ENCODE measurements at places on chromosomes 5 and 9. TPM values are rescaled to one million over a fixed set of nuclear protein-coding genes. Genes with fewer than 3 reads are reported as not detected.

PCDHA6 gene
- total RNA-seq, result 0.49 TPM

GRCh38 chr5:15687401-15687800 is 187.4 kb downstream of the FBXL7 start:
- no peaks in the 10 kb centered on the region for H3K27me3 ChIP-seq
- no peaks in the 10 kb centered on the region for H3K4me1 ChIP-seq
- H3K36me3 ChIP-seq, result no peaks in the 10 kb centered on the region
- no peak for DNase-seq

LIFR gene
- 78.9 TPM for total RNA-seq

DNA sequence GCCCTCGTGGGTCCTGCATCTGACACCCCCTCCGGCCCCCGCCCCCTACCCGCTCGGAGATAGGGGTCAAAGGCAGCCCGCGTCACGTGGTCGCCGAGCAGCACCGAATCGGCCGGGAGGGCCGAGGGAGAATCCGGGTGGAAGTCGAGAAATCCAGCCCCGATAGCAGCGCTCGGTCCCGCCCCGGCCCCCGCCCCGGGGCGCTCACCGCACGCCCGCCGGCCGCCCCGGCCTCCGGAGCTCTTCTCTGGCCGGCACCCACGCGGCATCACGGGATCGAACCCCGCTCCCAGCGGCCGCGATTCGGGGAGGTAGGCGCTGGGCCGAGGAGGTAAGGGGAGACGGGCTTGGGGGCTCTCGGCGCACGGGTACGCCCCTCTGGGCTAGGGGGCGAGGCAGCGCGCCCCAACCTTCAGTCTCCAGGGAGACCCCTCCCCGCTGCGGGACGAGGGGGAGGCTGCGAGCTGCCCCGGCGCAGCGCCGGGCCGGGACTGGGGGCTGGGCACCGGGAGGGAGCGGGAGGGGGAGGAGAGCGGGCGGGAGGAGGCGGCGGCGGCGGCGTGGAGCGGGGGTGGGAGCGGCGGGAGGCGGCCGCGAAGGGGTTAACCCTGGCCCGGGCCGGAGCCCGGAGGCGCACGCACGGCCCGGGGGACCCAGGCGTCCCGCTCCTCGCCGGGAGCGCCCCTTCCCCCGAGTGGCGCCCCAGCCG is 22.1 kb upstream of the NDST1 start:
- H3K36me3 ChIP-seq, result no peaks in the 10 kb centered on the region
- H3K27ac ChIP-seq, result peak overlapping the region; percentile 98
- H3K4me3 ChIP-seq, result peak overlapping the region; percentile 98
- peak; percentile 85 for DNase-seq
- H3K27me3 ChIP-seq, result no peaks in the 10 kb centered on the region
- no peaks in the 10 kb centered on the region for H3K4me1 ChIP-seq

- peaks cover 8% of the 10 kb centered on the region for H3K36me3 ChIP-seq
- H3K27ac ChIP-seq, result no peak overlapping the region
- H3K27me3 ChIP-seq, result no peaks in the 10 kb centered on the region
- no peak for DNase-seq
Measured at GRCh38 chr9:127316586-127317323, 52.2 kb downstream of the GARNL3 start.

PTGER4 gene
- total RNA-seq, result 73.1 TPM

DNA sequence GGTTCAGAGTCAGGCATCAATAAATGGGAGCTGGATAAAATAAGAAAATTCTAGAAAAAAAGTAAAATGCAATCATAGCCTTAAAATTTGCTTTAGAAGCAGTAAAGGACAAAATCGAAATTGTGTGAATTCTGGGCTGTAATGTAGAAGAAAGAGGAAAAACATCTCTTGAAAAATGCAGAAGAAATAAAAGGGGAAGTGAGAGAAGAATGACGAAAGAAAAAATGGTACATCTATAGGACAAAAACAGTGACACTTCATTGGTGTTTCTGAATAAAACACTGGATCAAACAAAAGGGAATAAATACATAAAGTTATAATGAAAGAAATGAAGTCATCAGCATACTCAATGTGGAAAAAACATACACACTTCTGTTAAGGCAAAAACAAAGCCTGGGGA is 642.3 kb downstream of the ACTL7B start:
- H3K27ac ChIP-seq, result no peak overlapping the region
- H3K4me3 ChIP-seq, result no peak overlapping the region
- no peak for DNase-seq
- H3K36me3 ChIP-seq, result no peaks in the 10 kb centered on the region

DNA sequence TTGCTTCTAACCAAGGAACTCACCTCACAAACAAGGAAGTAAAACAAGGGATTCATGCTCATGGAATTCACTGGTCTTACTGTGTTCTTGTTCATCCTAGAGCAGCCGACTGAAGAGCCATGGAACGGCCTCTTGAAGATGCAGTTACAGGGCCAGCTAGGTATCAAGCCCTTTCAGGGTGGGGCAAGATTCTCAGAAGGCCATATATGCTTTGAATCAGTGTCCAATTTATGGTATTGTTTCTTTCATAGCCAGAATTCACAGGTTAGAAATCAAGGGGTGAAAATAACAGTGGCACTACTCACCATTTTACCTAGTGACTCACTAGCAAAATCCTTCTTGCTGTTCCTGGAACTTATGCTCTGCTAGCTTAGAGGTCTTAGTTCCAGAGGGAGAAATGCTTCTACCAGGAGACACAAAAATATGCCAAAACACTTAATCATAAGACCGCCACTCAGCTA is 159.5 kb upstream of the CDH10 start:
- H3K4me3 ChIP-seq, result no peak overlapping the region
- H3K36me3 ChIP-seq, result no peaks in the 10 kb centered on the region
- H3K4me1 ChIP-seq, result no peaks in the 10 kb centered on the region
- H3K27ac ChIP-seq, result no peak overlapping the region
- no peaks in the 10 kb centered on the region for H3K27me3 ChIP-seq

CDX1 gene
- total RNA-seq, result 1.4 TPM

DNA sequence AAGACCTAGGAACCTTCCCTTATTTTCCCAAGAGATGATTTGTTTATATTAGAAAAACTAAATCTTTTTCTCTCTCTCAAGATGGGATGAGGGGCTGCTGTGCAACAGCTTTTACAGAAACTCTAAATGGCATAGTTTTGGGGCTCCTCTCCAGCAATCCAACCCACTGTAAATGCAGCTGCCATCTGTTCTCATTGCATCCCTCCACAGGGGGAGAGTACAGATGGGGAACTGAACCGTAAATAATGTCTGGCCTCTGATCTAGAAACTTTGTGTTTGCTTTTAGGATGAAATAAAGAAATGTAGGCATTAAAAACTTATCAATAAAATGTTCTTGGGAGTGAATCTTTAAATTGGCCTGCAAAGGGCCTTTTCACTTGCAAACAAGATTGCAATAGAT is 291.4 kb downstream of the MCTP1 start:
- no peak overlapping the region for H3K27ac ChIP-seq
- no peaks in the 10 kb centered on the region for H3K36me3 ChIP-seq
- no peaks in the 10 kb centered on the region for H3K4me1 ChIP-seq
- H3K4me3 ChIP-seq, result no peak overlapping the region
- H3K27me3 ChIP-seq, result no peaks in the 10 kb centered on the region

PLAC8L1 gene
- total RNA-seq, result not detected

DNA sequence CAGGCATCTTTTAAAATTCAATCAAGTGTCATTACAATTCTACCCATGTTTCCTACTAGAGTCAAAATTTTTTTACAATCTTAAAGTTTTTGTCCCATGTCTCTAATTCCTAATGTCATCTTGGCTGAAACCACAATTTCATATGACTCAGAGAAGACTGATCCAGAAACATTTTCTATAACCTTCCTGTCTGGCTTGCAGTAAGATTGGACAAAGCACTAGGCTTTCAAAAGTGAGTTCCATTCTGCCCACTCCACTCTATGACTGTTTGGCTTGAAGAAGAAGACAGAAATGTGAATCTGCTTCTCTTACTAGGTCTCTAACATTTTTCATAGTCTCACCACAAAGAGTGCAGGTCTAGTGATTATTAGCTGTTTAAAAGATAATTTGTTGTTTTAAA is 88.8 kb downstream of the NR3C1 start:
- no peaks in the 10 kb centered on the region for H3K36me3 ChIP-seq
- H3K27ac ChIP-seq, result no peak overlapping the region
- peaks cover 17% of the 10 kb centered on the region for H3K4me1 ChIP-seq
- H3K27me3 ChIP-seq, result no peaks in the 10 kb centered on the region
- H3K4me3 ChIP-seq, result no peak overlapping the region

DNA sequence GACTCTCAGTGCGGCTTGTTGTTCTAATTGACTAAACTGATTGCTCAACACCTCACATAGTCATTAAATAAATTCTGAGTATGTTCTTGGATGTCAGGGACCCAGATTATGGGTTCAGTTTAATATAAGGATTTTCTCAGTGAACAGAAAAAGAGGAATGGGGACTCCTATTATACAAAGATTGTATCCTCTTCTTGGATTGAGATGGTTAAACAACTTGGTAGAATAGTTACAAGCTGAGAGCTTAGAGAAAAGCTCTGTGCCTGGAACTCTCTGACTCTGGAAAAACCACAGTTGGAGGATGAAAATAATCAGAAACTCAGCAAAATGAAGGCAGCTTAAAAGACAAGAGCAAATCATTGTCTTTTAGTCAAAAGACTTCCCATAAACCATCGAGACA is 30.5 kb downstream of the ANKRA2 start:
- H3K4me1 ChIP-seq, result no peaks in the 10 kb centered on the region
- H3K27me3 ChIP-seq, result no peaks in the 10 kb centered on the region
- H3K4me3 ChIP-seq, result no peak overlapping the region
- H3K36me3 ChIP-seq, result no peaks in the 10 kb centered on the region
- H3K27ac ChIP-seq, result no peak overlapping the region
- DNase-seq, result no peak

GRCh38 chr9:126296687-126297086 is 29.9 kb upstream of the MVB12B start:
- H3K36me3 ChIP-seq, result no peaks in the 10 kb centered on the region
- no peak for DNase-seq
- no peaks in the 10 kb centered on the region for H3K27me3 ChIP-seq
- no peak overlapping the region for H3K27ac ChIP-seq
- no peaks in the 10 kb centered on the region for H3K4me1 ChIP-seq

DNA sequence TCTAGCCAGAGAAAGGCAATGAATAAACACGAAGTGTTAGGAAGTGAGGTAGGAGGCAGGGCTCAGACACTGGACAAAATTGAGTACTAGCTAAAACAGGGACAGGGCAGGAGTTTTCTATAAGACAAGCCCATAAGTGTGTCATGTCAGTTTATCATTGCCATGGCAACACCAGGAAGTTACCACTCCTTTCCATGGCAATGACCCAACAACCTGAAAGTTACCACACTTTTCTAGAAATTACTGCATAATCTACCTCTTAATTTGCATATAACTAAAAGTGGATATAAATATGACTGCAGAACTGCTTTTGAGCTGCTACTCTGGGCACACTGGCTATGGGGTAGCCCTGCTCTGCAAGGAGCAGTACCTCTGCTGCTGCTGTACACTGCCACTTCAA is 442.5 kb upstream of the COX7C start:
- no peaks in the 10 kb centered on the region for H3K36me3 ChIP-seq
- H3K4me1 ChIP-seq, result peaks cover 38% of the 10 kb centered on the region

DNA sequence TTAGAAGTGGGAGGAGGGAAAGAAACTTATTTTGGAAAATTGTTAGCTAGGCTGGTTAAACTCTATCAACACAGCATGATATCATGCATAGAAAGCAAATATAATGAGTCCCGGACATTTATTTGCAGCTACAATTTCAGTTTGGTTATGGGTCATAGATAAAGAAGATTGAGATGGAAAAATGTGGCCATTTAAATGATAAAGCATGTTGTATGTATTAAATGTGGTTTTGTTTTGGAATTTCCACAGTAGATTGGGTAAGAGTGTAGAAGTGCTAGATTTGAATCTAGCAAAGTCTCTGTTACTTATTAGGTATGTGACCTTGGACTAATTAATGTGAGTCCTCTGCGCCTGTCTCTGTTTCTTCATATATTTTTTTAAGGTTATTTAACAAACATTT is 217.4 kb downstream of the KDM4C start:
- H3K4me1 ChIP-seq, result no peaks in the 10 kb centered on the region
- no peak overlapping the region for H3K27ac ChIP-seq
- no peaks in the 10 kb centered on the region for H3K27me3 ChIP-seq
- H3K4me3 ChIP-seq, result no peak overlapping the region
- no peaks in the 10 kb centered on the region for H3K36me3 ChIP-seq

GRCh38 chr5:158553962-158554336 is 545.8 kb downstream of the EBF1 start:
- no peak for DNase-seq
- no peaks in the 10 kb centered on the region for H3K4me1 ChIP-seq

SLC36A2 gene
- total RNA-seq, result not detected

DNA sequence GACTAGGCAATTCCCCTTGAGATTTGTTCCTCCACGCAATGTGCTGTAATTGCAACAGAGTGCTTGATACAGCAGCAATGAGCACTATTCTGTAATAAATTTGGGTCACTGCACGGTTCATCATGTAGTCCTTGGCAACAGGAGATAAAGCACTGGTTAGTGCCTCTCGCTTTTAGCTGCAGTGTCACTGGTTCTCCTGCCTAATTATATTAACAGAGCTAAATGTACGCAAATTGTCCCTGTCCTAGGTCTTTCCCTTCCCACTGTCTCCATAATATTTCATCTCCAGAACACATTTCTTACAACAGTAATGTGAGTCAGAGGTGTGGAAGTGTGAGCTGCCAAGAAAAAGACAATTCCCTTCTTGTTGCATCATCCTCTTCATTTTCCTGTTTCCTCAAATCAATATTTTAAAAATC is 553.1 kb downstream of the ZNF608 start:
- H3K36me3 ChIP-seq, result no peaks in the 10 kb centered on the region
- H3K4me1 ChIP-seq, result no peaks in the 10 kb centered on the region
- no peaks in the 10 kb centered on the region for H3K27me3 ChIP-seq
- H3K27ac ChIP-seq, result no peak overlapping the region

DNA sequence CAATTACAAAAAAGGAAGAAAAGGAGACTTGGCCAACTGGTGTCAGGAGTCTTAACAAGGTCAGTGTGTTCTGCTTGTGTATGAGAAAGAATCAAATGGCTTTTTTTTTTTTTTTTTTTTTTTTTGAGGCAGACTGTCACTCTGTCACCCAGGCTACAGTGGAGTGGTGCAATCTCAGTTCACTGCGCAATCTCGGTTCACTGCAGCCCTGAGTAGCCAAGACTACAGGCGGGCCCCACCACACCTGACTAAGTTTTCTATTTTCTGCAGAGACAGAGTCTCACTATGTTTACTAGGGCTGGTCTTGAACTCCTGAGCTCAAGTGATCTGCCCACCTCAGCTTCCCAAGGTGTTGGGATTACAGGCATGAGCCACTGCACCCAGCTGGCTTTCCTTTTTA is 3.1 kb upstream of the IL7R start:
- no peak for DNase-seq
- H3K27me3 ChIP-seq, result no peaks in the 10 kb centered on the region
- H3K4me1 ChIP-seq, result peaks cover 5% of the 10 kb centered on the region
- no peak overlapping the region for H3K27ac ChIP-seq
- no peaks in the 10 kb centered on the region for H3K36me3 ChIP-seq
- H3K4me3 ChIP-seq, result no peak overlapping the region

- DNase-seq, result peak; percentile 30
- peaks cover 85% of the 10 kb centered on the region for H3K36me3 ChIP-seq
- H3K27ac ChIP-seq, result no peak overlapping the region
Measured at GRCh38 chr9:93258419-93258817, 74.5 kb downstream of the WNK2 start.

PTPN3 gene
- total RNA-seq, result 2.5 TPM

Data from sigmoid colon (tissue), 7 donors.